ENCODE measurements at places on chromosomes 3 and 15.
A peak's percentile ranks its signal among the peaks of the same experiment; 100 is the strongest.

DNA sequence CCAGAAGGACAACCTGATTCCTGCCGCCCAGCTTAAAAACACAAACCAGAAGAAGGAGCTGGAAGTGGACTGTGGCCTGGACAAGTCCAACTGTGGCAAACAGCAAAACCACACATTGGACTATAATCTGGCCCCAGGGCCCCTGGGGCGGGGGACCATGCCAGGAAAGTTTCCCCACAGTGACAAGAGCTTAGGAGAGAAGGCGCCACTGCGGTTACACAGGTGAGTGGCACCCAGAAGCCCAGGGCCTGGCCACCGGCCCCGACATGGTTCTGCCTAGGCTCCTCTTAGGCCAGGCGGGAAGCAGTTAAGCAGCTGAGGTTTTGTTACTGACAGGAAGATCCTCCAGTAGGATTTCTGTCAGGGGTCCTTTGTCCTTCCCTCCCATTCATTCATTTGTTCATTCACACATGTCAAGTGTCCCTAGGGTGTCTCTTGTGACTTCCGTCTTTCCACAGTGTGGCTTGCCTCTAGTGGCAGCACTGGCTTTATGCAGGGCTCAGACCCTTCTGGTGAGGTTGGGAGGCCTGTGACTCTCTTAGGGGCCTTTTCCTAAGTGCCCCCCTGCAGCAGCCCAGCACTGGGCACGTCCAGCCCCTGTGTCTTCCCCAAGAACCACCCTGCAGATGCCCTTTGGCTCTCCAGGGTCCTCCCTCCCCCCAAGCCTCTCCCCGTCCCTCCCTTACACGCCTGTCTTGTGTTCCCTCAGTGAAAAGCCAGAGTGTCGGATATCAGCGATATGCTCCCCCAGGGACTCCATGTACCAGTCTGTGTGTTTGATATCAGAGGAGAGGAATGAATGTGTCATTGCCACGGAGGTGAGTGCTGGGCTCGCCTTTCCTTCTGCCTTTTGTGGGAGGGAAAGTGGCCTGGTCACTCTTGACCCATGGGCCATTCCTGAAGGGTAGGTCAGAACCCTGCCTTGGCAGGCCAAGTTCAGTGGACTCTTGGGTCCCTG is 7.8 kb downstream of the DLL4 start:
- peak; percentile 47 for DNase-seq

- peak; percentile 62 for DNase-seq
Observed at GRCh38 chr15:59364248-59364647, 8.4 kb downstream of the MYO1E start.

DNA sequence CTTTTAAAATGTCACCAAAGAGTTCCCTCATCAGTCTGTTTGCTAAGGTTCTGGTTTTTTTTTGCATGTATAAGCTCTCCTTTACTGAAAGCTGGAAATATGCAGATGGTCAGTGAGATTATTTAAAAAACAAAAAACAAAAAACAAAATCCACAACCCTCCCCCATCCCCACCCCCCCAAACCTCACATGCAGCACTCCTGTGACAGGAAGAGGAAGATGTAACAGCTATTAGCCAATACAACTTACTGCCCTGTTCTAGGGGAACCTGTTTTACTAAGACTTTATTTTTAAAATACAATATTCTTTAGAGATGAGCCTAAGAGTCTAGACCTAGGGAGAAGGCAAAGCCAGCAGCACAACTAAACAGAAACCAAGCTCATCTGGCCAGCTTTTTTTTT is 39.5 kb downstream of the ANP32A start:
- no peak for DNase-seq

- no peak for DNase-seq
Observed at GRCh38 chr15:78174401-78174800, 25.2 kb downstream of the IDH3A start.

DNA sequence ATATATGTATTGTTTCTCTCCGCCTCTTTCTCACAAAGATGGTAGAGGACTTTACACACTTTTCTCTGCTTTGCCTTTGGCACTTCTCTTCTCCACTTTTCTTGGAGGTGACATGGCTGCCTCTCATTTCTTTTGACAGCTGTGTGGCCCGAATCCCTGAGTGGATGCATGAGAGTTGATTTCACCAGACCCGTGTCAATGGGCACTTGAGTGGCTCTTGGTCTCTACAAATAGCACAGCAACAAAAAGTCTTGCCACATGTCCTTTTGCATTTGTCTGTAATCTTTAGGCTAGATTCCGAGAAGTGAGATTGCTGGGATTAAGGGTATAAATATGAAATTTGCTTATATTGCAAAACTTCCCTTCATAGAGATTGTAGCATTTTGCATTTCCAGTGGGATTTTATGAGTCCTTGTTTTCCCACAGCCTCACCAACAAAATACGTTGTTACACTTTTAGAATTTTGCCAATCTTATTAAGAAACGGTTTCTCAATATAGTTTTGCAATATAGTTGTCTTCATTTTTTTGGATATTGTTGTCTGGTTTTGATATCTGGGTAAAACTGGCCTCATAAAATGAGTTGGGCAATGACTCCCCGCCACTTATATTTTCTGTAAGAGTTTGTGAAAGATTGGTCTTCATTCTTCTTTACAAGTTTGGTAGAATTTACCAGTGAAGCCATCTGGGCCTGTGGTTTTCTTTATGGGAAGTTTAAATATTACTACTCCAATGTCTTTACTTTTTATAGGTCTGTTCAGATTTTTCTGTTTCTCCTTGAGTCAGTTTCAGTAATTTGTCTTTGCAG is 5.2 kb upstream of the TRPM1 start:
- no peak for DNase-seq

- no peak for DNase-seq
Observed at GRCh38 chr3:57545636-57546268, 1.6 kb upstream of the DNAH12 start.

DNA sequence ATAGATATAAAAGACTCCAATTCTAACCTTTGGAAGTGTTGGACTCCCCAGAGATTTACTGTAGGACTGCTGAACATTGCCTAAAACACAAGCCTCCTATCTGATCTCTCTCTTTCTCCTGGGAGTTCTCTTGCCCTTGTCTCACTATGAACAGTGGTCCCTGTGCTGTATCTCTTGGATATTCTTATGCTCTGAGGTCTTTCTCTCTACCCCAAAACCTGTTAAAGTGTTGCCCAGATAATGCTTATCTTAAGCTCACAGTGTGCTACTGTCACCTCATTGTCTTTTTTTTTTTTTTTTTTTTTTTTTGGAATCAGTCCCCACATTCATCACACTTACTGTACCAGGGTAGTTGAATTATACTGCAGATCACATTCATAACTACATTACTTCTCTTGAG is 131.0 kb upstream of the CBLB start:
- DNase-seq, result no peak

DNA sequence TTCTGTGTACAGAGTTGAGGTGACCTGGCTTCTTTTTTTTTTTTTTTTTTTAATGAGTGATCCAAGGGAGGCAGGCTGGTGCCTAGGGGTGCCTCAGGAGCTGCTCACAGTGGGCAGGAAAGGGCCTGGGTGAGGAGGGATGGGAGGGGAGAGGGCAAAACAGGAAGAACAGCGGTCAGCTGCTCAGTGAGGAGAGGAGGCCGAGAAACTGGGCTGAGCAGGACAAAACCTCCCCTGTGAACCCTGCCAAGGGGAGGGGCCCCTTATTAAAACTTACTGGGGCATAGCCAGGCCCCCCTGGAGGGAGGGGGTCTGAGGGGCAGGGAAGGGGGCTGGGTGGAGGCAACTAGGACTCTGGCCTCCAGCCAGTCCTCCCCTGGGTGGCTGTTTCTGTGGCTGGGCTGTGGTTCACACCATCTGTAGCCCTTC is 3.5 kb downstream of the PLEKHO2 start:
- DNase-seq, result peak; percentile 38

- no peak for DNase-seq
Observed at GRCh38 chr3:142940000-142940399, 23.5 kb downstream of the PAQR9 start.

DNA sequence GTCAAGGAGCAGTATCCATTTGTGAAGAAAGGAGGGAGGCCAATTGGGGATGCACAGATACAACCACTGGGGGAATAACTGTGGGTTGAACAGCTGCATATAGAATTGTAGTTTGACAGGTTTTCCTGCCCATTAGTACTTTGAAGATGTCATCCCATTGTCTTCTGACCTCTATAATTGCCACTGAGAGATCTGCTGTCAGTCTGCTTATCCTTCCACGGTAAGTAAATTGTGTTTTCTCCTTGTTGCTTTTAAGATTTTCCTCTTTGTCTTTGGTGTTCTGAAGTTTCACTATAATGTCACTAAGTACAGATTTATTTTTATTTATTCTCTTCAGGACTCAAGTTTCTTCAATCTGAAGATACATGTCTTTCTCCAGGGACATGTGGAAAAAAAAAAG is 56.6 kb downstream of the MOBP start:
- no peak for DNase-seq

DNA sequence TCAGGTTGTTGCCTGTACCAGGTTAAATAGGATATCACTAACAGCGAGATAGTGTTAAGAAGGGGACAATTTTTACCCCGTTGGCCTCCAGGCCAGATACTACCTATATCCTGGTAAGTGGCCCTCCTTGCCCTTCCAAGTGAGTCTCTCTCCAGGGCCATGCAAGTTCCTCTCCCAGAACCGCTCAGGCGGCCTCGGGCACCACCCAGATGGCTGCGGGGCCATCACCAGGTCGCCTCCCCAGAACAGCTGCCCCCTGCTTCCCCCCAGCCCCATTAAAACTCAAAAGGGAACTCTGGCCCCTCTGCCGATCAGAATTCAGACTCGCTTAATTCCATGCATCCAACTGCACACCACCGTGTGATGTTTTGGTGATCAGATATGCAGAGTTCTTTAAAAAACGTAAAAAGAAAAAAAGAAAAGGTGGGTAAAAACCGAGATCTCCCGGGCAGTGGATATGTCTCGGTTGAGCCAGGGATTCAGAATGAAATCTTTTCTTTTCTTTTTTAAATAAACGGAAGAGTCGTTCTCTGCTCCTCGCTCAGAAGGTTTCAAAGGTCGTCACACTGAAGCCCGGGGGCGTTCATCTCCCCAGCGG is 1.9 kb upstream of the TRIM71 start:
- DNase-seq, result no peak

DNA sequence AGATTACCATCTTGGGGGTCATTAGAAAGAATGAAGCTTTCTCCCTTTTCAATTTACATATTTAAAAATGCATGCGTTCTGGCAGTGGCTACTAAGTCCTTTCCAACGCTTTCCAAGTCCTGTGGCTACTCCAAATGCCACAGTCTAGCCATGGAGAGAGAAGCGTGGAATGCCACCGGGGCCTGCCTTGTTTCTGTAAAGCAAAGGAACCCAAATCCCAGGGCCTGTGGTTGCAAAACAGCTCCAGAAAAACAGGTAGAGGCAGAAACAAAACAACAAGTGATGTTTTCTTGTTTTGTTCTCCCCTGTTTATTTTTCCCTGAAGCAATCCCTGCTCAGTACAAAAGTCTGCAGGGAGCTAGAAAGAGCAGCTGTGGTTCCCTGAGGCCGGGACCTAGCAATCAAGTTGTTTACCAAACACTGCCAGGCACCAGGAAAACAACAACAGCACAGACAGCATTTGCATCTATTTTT is 85.5 kb downstream of the FOXP1 start:
- DNase-seq, result no peak

GRCh38 chr3:53044371-53044710 is 1.5 kb downstream of the SFMBT1 start:
- no peak for DNase-seq

GRCh38 chr15:89599021-89599420 is 23.8 kb downstream of the TICRR start:
- DNase-seq, result peak; percentile 71

GRCh38 chr3:157082305-157082982 is 77.5 kb downstream of the CCNL1 start:
- peak; percentile 95 for DNase-seq

DNA sequence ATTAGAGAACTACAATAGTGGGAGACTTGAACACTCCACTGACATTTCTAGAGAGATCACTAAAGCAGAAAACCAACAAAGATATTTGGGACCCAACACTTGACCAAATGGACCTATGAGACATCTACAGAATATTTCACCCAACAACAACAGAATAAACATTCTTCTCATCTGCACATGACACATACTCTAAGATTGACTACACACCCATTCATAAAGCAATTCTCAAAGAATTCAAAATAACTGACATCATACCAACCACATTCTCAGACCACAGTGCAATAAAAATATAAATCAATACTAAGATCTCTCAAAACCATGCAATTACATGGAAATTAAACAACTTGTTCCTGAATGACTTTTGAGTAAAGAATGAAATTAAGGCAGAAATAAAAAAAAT is 473.7 kb downstream of the LPP start:
- DNase-seq, result peak; percentile 85

GRCh38 chr15:91941871-91942658 is 88.6 kb downstream of the SLCO3A1 start:
- DNase-seq, result peak; percentile 32

GRCh38 chr3:113625834-113626233 is 70.6 kb downstream of the USF3 start:
- DNase-seq, result no peak

GRCh38 chr3:14424711-14425580 is 22.5 kb downstream of the SLC6A6 start:
- DNase-seq, result no peak

- DNase-seq, result no peak
Observed at GRCh38 chr3:11558918-11559815, 84.5 kb downstream of the VGLL4 start.

DNA sequence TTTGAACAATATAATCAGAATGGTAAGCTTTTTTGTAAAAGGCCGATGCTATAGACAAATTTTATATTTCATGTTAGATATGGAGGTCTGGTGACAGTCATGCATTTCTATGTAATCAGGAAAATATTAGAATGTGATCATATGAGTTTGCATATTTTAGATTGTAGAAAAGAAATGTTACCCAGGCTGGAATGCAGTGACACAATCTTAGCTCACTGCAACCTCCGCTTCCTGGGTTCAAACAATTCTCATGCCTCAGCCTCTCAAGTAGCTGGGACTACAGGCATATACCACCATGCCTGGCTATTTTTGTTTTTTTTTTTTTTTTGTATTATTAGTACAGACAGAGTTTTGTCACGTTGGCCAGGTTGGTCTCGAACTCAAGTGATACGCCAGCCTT is 152.0 kb downstream of the LMLN start:
- no peak for DNase-seq

DNA sequence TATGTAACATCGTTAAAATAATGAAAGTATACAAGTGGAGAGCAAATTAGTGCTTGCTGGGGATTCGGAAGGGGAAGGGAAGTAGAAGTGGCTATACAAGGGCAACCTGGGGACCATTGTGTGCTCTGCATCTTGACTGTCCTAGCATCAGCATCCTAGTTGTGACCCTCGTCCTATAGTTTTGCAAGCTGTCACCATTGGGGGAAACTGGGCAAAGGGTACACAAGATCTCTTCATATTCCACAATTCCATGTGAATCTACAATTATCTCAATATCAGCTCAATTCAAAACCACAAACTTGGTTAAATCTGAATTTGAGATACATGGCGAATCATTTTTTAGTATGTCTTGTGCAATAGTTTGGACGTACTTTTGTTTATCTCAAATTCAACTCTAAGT is 30.9 kb downstream of the WNT7A start:
- DNase-seq, result no peak

- no peak for DNase-seq
Observed at GRCh38 chr3:158617982-158618875, 26.1 kb upstream of the GFM1 start.

GRCh38 chr15:48888191-48888590 is 10.3 kb downstream of the EID1 start:
- no peak for DNase-seq

- no peak for DNase-seq
Observed at GRCh38 chr15:48144889-48145288, 24.1 kb downstream of the SLC24A5 start.

GRCh38 chr3:138081371-138082084 is 33.9 kb downstream of the DZIP1L start:
- peak; percentile 89 for DNase-seq
